ENCODE measurements at places on chromosomes 3 and 15.

- DNase-seq: no peak
Measured at GRCh38 chr3:142952272-142953193, 10.9 kb downstream of the PAQR9 start.

DNA sequence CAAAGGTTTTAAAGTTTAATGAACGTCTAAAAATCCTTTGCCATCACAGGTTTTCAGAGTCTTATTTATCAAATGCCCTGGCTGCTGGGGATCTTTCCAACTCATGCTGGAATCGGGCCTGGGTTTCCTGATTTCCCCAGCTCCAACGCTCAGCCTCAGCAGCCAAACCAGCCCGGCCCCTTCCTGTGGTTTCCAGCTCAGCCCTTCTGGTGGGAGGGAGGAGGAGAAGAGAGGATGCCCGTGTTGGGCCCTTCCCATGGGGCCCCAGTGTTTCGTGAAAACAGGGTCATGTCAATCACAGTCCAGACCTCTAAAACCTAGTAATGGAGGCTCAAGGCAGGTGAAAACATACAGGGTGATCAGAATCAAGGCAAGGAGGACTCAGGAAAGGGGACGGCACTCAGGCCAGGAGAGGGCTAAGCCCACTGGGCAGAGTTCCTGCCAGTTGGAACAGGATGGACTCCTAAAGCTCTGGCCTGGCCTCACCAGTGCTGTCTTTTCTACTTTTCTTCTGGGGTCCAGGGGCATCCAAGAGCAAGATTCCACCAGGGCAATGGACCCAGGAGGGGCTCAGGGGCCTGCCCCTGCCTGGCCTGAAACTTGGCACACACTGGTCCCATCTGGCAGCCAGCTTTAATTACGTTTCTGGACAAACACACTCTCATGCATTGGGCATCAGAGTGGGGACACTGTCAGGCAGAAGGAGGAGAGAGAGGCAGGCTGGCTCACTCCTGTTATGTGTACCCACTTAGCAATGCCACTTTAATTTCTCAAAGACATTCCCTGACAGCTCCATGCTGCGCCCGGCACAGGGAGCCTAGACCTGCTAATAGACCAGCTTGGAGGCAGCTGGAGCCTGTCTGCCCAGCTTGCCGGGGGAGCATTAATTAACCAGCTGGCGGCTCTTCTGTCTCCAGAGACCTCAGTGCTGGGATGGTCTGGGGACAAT, 194.6 kb downstream of the FAM43A start:
- peak; percentile 39 for DNase-seq

GRCh38 chr3:51953445-51953844, 1.7 kb upstream of the GPR62 start:
- peak; percentile 68 for DNase-seq

DNA sequence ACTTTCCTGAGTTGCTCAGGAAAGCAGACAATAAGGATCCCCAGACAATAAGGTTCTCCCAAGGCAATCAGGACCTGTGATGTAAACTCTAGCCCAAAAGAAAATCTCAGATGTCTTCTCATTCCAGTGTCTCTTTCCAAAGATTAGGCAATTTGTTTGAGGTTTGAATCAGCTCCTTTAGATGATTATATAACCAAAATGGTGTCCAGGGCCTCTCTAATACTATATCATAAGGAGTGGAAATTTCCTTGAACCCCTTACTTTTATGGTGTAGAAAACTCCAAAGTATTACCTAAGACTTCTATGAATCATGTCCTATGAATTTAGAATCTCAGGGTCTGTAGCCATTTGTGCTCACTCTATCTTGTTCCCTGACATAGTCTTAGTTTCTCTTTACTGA, 65.9 kb downstream of the GPR176 start:
- DNase-seq: peak; percentile 40

DNA sequence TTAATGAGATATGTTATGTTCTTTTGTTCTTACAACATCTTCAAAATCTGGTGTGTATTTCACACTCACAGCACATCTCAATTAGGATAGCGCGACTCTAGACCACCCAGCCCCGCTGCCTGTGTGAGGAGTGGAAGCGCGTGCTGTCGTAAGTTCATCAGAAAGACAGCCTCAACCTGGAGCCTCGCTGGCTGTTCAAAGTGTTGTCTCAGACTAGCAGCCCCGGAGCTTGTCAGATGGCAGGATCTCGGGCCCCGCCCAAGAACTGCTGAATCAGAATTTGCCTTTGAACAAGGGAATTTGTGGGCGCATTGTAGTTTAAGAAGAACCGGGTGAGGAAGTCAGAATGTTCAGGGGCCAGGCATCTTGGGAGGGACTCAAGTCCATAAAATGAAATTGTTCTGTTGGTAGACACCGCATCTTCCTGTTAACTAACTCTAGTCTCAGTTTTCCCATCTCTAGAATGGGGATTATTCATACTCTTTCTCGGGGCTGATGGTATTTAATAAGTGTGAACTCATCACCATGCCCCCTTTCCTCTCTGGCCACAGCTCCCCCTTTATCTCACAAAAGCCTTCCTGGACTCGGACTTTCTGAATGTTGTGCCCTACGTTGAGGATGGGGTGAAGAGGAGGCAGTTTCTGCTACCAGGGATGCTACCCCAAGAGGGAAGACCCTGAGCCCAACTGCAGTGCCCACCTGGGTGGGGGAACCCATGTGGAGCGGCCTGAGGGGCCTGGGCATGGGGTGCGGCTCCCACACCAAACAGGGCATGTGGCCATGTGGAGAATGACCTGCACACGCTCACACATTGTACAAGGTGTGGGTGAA, 40.4 kb downstream of the BHLHE40 start:
- no peak for DNase-seq

- no peak for DNase-seq
Measured at GRCh38 chr15:73600413-73601335, 32.5 kb downstream of the NPTN start.

DNA sequence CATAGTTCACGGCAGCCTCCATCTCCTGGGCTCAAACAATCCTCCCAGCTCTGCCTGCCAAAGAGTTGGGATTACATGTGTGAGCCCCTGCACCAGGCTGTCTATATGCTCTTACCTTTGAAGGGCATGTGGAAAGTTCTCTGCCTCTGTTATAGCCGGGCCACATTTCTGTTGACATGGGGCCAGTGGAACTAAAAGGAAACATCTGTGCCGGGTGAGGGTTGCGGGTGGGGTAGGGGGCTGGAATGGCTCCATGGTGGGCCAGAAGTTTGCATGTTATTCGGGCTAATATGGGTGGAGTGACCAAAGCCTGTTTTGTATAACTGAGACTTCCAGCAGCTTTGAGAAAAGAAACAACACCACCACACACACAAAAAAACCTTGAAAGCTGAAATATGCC, 8.3 kb upstream of the CLEC3B start:
- peak; percentile 42 for DNase-seq

All from adipocyte (in vitro differentiated cells).